ENCODE measurements at places on chromosomes 12 and 14.

DNA sequence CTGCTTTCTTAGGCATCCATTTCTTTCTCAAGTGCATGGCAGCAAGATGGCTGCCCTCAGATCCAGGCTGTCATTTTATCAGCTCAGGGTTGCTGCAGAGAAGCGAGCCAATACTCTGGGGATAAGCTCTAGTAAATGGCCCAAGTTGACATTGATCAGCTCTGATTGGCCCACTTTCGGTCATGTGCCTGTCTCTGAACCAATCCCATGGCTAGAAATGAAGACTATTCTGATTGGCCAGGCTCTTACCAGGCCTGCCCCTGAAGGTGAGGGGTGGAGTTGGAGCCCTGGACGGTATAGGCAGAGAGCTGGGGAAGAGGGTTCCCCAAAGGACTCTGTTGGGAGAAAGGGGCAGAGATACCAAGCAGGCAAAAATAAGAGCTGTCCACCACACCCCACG is 41.4 kb downstream of the MYO1H start:
- no peak for DNase-seq

- no peak for DNase-seq
Measured at GRCh38 chr14:97408937-97409815, 612.0 kb downstream of the VRK1 start.

GRCh38 chr12:63068857-63069442 is 82.1 kb downstream of the AVPR1A start:
- DNase-seq: no peak

DNA sequence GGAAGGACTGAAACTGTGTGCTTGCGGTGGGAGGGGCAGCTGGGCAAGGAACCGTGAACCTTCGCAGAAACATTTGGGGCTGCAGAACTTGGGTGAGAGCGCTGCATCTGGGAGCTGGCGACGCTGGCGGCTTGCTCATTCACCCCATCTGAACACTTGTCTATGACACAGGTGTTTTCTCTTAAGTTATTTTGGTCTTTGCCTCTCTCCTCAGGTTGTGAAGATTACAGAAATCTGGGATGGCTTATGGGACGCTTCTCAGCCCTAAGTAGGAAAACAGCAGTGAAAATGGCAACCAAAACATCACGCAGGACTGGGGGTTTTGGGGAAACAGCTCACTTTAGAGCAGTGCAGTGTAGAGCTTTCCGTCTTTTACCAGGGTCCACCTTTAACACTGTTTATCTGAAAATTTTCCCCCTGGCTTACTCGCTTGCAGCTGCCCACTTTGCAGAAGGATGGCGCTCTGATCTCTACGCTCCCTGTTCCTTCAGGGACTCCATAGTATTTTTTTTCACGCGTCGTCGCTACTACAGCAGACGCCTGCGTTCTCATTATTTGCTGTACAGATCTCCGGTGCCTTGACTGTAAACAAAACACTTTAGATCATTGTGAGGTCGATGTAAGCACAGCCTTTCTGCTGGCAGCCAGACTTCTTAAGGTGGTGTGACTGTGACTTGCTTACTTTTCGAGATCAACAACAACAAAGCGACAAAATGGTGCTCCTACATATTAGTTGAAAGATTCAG is 2.7 kb upstream of the CDKN1B start:
- DNase-seq: no peak

DNA sequence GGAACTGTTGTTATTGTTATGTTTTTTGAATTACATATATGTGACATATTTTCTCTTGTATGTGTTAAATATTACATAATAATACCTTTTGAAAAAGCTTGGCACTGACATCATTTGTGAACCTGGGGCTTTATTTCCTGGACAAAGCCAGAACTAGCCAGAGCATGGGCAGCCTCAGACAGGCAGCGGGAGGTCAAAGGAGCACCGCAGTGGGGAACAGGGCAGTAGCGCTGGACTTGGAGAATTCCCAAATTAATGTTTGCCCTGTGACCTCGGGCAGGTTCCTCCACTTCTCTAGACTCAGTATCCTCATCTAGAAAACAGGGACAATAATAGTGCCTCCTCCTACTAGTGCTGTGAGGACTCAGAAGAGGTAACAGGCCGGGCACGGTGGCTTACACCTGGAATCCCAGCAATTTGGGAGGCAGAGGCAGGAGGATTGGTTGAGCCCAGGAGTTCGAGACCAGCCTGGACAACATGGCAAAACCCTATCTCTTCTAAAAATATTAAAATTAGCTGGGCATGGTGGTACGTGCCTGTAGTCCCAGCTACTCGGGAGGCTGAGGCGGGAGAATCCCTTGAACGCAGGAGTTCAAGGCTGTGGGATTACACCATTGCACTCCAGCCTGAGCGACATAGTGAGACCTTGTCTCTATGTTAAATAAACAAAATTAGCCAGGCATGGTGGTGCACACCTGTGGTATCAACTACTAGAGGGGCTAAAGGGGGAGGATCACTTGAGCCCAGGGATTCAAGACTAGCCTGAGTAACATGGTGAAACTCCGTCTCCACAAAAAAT is 27.3 kb upstream of the ITPK1 start:
- DNase-seq: no peak

DNA sequence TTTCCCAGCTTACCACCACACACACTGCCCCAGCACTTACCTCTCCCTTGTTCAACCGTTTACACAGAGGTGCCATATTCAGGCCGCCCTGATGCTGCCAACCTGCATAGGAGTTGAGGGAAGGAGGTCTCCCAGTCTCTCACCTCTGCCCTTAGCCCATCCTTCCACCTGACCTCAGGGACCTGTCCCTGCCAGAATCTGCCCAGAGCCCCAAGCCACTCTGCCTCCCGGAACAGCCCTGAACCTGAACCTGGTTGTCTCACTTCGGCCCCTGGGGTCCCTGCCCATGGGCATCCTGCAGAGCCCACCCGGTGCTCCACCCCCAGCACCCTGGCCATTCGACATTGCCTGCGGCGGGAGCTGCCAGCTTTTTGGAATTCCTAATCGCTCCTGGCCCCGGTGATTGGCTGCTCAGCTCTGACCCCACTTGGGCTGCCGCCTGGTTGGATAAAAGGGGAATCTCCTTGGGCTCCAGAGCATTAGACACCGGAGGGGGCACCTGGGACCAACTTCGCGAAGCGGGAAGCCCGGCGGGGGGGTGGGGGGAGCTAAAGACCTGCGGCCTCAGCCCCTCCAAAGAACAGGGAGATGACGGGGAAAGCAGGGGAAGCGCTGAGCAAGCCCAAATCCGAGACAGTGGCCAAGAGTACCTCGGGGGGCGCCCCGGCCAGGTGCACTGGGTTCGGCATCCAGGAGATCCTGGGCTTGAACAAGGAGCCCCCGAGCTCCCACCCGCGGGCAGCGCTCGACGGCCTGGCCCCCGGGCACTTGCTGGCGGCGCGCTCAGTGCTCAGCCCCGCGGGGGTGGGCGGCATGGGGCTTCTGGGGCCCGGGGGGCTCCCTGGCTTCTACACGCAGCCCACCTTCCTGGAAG is at the start of gene VSX2:
Gene VSX2, plus strand, starts transcription at position 476 of the 874 bp plus-strand sequence. Its CDS starts 113 bp downstream, at position 589.
- no peak for DNase-seq

- no peak for DNase-seq
Measured at GRCh38 chr14:97603201-97603600, 806.0 kb downstream of the VRK1 start.

GRCh38 chr14:34212172-34212929 is 249.7 kb downstream of the SPTSSA start:
- no peak for DNase-seq

DNA sequence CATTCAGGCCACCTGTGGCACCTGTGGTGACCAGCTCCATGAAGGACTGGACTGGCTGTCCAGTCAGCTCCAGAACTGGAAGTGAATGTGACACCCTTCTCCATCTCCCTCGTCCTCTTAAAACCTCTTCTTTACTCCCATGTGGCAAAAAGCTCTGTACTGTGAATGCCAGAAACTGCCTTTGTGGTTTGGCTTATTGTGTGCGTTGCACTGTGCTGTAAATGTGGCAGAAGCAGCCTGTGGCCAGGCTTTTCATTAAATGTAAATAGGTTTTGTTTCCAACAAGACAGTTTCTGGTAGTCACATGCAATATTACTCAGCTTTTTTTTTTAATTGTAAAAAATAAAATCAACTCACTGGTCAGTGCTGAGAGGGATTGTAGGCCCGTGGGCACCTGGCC is 453.7 kb downstream of the ATP23 start:
- DNase-seq: no peak

DNA sequence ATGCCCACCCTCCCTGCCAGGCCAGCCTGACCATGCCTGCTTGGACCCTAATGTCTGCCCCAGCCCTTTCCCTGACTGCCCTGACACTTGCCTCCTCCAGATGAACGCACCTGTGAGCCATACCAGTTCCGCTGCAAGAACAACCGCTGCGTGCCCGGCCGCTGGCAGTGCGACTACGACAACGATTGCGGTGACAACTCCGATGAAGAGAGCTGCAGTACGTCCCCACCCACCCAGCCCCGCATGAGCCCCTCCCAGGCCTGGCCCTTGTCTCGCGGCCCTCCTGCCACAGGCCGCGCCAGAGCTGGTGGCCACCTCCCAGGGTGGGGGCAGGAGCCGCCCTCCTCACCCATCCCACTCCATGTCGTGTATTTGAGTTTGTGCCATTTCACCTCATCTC is 14.3 kb upstream of the NXPH4 start:
- DNase-seq: no peak

- DNase-seq: no peak
Measured at GRCh38 chr12:25458047-25458552, 95.0 kb downstream of the LMNTD1 start.

- DNase-seq: no peak
Measured at GRCh38 chr14:104317975-104318557, 179.7 kb downstream of the KIF26A start.

DNA sequence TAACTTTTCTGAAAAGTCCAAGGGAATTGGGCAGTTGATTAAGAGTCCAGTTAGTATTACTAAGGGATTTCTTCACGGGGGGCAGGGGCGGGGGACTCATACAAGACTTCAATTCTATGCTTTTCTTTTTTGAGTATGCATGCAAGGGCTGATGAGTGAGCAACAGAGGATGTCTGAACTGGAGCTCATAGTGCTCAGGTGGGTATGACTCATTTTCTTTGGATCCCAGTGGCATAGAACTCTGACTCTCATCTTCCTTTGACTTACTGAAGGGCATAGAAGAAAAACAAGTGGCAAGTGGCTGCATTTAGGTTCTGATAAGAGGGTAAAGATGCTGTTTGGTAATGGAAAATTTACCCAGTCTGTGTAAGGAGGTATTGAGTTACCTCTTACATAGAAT is 749.2 kb downstream of the NOVA1 start:
- no peak for DNase-seq

DNA sequence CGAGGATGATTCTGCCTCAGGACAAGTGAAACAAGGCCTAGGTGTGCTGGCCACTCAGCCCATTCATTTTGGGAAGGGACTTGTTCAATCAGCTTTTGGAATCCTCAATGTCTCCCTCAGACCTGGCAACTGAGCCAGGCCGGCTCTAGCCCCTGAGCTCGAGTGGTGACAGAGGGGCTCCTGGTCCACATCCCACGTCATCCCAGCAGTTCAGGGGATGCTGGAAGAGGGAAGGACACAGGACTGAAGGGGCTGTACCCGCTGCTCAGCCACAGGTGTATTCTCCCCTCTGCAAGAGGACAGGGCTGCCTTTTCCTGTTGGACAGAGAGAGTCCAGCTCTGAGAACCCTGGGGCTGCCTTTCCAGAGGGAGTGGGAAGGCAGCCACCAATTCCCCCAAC is 244.6 kb upstream of the SFSWAP start:
- no peak for DNase-seq

GRCh38 chr12:50058743-50059312 is 1.4 kb downstream of the ASIC1 start:
- DNase-seq: no peak

DNA sequence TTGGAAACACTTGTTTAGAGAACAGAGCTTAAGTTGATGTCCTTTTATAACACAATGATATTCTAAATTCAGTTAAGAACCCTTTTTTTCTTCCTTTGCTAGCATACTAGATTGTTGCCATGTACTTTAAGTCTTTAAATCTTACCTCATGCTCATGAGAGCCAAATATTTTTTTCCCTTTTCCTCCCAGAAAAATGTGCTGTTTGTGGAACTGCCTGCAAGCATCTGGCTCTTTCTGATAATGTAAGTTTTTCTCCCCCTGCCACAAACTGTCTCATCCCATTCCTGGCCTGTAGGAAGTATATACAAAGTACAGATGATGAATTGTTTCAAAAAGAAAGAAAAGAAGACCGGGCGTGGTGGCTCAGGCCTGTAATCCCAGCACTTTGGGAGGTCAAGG is 5.3 kb downstream of the RNF212B start:
- no peak for DNase-seq

GRCh38 chr12:128970941-128971340 is 117.7 kb downstream of the GLT1D1 start:
- no peak for DNase-seq

DNA sequence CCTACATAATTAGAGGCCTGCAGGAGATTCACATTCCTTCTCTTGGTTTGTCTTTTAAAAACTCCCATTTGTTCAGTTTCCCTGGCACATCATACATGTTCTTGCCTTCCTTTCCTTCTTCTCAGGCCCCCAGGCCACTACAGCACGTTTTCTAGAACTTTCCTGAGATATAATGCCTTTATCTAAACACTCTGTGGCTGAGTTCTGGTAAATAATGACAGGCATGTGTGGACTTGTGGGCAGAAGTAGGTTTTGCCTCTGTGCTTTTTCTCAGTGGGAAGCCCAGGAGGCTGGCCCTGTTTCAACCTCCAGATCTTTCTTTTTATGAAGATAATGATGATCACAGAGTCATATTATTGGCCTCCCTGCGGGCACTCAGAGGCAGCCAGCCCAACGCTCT is 117.2 kb downstream of the TMX1 start:
- no peak for DNase-seq

DNA sequence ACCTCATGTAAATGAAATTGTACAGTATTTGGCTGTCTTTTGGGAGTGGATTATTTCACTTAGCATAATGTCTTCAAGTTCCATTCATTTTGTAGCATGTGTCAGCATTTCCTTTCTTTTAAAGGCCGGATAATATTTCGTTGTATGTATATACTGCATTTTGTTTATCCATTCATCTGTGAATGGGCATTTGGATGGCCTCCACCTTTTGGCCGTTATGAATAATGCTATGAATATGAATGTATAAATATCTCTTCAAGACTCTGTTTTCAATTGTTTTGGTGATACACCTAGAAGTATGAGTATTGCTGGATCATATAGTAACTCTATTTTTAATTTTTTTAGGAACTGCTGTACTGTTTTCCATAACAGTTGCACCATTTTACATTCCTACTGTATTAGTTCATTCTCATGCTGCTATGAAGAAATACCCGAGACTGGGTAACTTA is 164.9 kb downstream of the DYRK2 start:
- no peak for DNase-seq
